ENCODE measurements at places on chromosomes 6 and 20.

DNA sequence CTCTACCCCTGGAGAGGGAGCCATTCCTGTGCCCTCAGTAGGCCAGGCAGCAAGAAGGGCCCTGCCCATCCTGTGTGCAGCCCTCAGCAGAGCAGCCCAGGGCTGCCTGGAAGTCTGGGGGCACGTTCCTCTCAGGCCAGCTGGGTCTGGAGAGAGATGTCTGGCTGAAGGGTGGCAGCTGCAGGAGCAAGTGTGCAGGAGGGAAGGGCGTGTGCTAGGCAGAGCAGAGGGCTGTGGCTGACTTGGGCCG is 62.7 kb downstream of the NOL4L start:
- no peak for DNase-seq

- no peak for DNase-seq
Measured at GRCh38 chr20:49821870-49822331, 9.3 kb downstream of the SLC9A8 start.

- no peak for DNase-seq
Measured at GRCh38 chr6:133165235-133165634, 75.9 kb upstream of the EYA4 start.

DNA sequence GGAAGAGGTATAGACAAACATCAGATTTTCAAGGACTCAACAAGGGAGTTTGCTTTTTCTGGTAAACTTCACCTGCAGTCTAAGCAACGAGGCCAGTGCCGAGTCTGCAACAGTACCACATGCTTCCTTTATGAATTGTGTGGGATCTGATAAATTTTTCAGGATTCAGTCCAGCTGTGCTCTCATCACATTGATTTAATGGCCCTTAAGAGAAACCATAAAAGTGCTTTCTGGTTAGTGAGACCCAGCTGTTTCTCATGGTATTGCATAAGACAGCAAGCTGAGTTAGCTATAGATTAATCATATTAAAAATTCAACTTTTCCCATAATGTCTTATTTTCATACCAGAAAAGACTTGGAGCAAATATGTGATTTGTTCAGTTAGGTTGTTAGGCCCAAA is 291.4 kb downstream of the CENPW start:
- no peak for DNase-seq

GRCh38 chr6:121848523-121849255 is 413.2 kb downstream of the GJA1 start:
- no peak for DNase-seq

- DNase-seq, result no peak
Measured at GRCh38 chr6:52400313-52401041, 19.7 kb upstream of the EFHC1 start.

DNA sequence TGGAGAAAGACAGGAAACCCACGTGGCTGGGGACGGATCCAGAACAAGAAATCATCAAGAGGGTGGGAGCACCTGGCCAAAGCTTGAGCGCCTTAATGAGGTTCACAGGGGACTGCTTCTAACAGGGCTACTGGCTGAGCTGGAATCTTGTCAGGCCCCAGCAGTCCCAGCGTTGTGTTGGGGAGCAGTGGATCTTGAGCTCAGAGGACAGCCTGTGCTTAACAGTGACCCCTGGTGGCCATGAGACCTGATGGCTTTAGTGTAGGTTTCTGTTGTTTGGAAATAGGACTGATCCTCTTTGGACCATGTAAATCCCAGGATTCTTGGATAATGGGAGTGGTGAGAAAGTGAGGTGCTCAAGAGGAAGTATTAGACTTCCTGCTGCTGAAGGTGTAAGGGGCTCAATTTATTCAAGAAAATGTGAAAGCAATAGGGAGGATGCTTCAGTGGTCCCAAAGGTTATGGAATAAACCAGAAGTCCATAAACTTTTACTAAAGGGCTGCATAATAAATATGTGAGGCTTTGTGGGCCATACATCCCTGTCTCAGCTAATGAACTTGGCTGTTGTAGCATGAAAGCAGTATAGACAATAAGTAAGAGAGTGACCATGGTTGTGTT is 216.2 kb downstream of the NFATC2 start:
- no peak for DNase-seq

GRCh38 chr6:160297310-160297709 is 38.7 kb upstream of the SLC22A2 start:
- no peak for DNase-seq

GRCh38 chr6:72959821-72960220 is 265.5 kb downstream of the KHDC1L start:
- no peak for DNase-seq

Data from cortex of kidney (tissue), 1 donor.